Neural crest cell (in vitro differentiated cells): ENCODE measurements at places on chromosomes 12 and 14. TPM values are rescaled to one million over a fixed set of nuclear protein-coding genes. Genes with fewer than 3 reads are reported as not detected.

DNA sequence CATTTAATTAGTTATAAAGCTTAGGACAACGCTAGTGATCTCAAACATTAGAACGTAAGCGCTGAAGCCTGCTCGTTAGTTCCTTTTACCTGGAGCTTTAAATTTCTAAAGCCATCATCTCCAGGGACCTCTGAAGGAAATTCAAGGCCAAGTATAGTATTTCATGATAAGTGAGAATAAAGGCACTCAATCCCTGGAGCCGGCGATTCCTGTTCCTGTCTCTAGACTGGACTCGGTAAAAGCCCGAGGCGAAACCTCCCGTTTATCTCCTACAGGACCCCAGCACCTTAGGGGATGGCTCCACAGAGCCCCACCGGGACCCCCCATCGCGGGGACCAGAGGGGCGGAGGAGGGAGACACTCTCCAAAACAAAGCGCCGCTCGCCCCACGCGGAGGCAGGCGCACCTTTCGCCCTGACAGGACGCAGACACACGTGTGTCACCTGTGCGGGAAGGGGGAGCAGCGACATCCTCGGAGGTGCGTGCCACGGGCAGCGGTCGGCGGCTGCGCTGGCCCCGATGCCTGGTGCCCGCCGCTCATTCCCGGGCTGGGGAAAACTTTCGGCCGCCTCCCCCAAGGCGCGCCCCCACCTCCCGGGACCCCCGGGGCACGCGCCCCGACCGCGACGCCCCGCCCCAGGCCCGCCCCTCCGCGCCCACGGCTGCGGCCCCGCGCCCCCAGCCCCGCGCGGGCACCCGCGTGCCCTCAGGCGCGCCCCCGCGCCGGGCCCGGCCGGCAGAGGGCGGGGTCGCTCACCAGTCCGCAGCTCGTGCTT, 678 bp downstream of the RPS6KA5 start:
- peak; percentile 21 for DNase-seq

Gene KLHDC1
- 2.0 and 2.1 TPM in 2 replicates for total RNA-seq

- DNase-seq, result no peak
Measured at GRCh38 chr12:85036733-85037132, 582 bp downstream of the LRRIQ1 start.

GRCh38 chr14:77988096-77988870, 181.9 kb upstream of the NRXN3 start:
- no peak for DNase-seq

Gene RIPK3
- not detected in 2 replicates for total RNA-seq

- no peak for DNase-seq
Measured at GRCh38 chr12:76449016-76449415, 100.8 kb upstream of the BBS10 start.

DNA sequence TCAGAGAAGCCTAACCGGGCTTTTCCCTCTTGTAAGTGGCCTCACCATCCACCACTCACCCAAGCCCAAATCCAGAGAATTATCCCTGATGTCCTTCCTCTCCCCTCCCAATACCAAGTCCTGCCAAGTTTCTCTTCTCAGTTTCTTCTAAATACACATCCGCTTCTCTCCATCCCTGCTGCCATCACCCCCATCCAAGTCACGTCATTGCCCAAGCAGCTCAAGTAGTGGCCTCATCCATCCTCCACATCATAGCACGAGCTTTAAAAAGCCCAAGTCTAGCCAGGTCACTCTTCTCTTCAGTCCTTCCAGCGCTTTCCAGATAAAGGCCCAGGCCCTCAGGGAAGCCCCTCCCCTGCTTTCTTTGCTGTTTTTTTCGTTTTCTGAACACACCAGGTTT, 25.4 kb downstream of the IL31 start:
- DNase-seq, result no peak

Gene CLEC6A
- total RNA-seq, result not detected in 2 replicates

Gene DDX55
- total RNA-seq, result 42.8 and 44.0 TPM in 2 replicates

DNA sequence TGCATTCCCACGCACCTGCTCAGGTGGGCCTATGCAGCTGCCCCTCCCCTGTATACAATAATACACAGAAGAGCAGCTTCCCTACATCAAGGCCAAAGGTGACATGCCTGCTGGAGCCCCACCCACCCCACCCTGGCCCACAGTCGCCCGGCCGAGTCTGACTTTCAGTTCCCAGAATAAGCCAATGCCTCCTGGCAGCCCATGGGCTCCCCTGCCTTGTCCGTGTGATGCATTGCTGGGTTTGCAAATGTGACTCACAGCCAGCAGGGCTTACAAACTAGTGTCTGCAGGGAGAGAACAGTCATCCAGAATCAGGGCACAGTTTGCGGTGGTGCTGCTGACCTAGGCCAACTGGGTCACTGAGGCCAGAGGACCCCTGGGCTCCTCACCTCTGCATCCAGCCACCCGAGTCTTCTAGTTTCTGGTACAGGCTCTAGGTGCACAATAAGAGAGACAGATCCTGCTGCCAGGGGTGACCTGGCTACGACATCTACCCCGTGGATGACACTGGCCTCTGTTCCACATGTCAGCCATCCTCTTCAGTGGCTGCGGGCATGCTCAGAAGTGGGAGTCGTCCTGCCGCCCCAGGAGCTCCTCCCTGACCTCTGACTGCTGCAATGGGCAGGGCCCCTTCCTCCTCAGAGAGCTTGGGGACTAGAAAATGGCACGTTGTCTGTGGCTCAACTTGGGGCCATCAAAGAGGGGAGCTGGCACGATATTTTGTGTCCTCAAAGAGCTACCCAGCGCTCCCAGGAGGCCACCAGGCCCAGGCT, 84.5 kb downstream of the CHGA start:
- no peak for DNase-seq

Gene OTOGL
- total RNA-seq, result 0.12 and 0.18 TPM in 2 replicates

DNA sequence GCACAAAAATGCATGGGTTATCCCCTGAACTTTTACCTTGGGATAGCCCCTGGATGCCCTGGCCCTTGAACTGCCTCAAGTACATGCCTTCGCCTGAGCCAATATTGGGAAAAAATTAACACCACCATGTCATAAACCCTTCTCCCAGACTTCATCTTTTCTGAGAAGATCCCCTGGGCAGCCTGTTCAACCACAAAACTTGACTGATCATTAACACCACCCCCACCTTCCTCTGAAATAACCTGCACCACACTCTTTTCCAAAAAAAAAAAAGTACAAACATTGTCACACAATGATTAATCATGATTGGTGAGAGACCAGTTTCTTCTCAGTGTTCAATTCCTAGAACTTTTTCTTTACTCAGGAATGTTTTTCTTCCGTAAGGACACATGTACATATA, 217.9 kb downstream of the PAX9 start:
- no peak for DNase-seq

DNA sequence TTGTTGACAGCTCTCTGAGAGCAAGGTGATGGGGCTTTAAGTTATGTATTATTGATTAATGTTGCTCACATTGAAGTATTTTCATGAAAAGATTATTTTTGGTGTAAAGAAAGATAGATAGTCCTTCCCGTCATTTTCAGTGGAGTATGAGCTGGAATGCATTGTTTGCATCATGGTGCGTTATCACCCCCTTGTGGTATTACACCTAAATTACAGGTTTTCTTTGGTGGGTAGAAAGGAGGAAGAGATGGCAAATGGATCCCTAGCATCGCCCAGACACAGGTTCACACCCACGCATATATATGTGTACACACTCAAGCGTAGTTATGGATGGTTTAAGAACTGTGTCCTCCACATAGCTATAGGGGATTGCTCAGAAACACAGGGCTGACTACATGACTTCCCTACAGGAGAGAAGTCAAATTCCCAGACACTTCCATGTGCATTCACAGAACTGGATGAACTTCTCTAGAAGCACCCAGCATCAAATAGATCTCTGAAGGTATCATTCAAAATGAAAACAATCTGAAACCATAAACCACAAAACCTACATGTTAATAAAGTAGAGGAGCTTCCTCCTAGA, 14.4 kb upstream of the SERPINA10 start:
- no peak for DNase-seq

GRCh38 chr14:57199921-57200320, 68.8 kb downstream of the EXOC5 start:
- no peak for DNase-seq

- no peak for DNase-seq
Measured at GRCh38 chr14:68823434-68824206, 30.8 kb upstream of the ZFP36L1 start.

DNA sequence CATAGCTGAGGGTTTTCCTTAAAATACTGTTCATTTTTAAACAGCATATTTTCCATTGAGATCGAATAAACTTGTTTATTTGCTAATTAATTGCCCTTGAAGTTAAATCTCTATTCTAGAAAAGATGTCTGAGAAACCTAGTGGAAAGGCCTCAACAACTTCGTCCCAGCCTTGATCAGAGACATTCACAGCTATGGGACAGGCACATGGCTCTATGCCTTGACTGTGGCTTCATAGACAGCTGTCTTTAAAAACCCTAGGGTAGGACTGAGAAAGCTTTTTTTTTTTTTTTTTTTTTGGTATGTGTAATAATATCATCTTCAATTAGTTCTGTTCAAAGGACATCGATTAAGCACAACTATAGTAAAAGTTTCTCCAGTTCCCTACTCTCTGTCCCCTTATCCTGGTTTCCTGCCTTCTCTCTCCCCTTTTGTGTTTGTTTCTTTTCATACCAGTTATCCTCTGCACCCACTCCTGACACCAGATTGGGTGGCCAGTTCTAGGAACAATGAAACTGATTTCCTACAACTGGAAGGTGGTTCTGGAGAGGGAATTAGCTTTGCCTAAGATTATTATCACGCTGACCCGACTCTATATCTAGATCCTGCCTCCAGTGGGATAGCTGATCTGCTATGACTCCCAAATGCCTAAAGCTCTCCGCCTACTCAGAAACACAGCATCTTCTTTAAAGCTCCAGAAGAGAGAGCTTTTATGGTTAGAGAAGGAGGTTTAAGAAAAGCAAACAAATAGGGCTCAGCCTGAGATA, 20.3 kb downstream of the SOCS2 start:
- DNase-seq, result no peak

- DNase-seq, result no peak
Measured at GRCh38 chr12:25155022-25155576, 39.9 kb downstream of the DNAI7 start.

Gene ADAMTS20
- 1.8 and 2.0 TPM in 2 replicates for total RNA-seq

- DNase-seq, result peak; percentile 76
Measured at GRCh38 chr14:23306412-23307145, at the start of gene BCL2L2. Gene BCL2L2 (plus strand): TSS chr14:23306833. CDS start chr14:23307768, 935 bp downstream.

- DNase-seq, result no peak
Measured at GRCh38 chr14:64825509-64825908, 54.2 kb downstream of the SPTB start.

- no peak for DNase-seq
Measured at GRCh38 chr12:98968896-98969295, 323.8 kb downstream of the APAF1 start.

DNA sequence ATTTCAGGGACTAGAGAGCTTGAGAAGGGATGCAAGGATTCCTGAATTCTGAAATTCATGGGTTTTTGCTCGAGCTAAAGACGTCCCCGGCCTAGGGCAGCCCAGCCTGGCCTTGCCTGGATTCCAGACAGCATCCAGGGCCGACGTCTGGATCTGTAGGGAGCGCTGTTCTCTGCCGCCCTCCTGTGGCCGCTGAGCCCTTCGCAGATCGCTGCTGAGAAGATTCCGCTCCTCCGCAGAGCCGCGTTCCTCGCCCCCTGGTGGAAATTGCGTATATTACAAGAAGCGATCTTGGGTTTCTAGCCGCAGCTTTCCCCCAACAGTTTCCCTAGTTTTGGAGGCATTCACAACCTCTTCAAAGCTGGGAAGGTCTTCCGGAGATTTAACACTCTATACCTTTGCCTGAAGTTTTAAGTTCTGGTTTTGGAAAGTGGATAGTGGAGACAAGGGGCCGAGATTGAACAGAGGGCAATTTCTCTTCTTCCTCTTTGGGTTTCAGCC, 5.1 kb downstream of the CISTR start:
- DNase-seq, result peak; percentile 97

DNA sequence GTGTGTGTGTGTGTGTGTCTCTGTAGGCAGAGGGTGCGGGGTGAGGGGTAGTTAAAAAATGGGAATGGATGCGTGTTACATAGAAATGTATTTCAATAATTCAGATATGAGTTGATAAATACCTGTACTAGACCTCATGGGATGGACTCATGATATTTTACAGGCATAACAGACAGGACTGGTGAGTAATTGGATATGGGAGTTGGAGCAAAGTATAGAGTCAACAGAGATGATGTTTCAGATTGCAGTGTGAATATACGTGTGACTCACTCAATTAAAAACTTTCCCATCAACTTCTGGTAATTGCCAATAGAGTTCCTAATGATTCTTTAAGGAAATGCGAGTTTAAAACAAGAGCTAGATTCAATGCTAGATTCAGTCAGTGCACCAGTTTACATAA, 711.9 kb downstream of the C12orf50 start:
- no peak for DNase-seq

Gene OR11H12
- not detected in 2 replicates for total RNA-seq

DNA sequence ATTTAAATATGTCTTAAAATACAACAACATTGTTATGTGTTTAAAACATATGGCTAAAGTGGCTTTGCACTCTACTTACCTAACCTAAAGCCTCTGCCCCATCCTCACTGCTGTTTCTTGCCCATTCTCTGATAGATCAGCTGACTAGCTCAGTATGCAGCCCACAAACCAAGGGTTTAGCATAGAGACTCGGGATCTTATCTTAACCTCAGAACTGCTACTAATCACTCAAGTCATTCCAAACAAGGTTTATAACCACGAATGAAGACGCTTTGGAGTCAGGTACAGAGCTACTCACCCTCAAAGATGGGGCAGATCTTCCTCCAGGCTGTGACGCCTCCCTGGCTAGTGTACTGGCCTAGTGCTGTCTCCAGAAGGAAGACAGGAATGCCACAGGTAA, 19.3 kb downstream of the SLC6A13 start:
- DNase-seq, result no peak

Gene PPHLN1
- total RNA-seq, result 57.9 and 66.0 TPM in 2 replicates

Gene KIF26A
- total RNA-seq, result 15.0 and 15.2 TPM in 2 replicates

Gene LGR5
- total RNA-seq, result 8.0 and 10.3 TPM in 2 replicates

Gene UNC79
- total RNA-seq, result 2.2 and 2.3 TPM in 2 replicates

Gene CERS5
- 61.7 and 63.4 TPM in 2 replicates for total RNA-seq

Gene AICDA
- not detected in 2 replicates for total RNA-seq

Gene THAP2
- 9.1 and 10.4 TPM in 2 replicates for total RNA-seq

DNA sequence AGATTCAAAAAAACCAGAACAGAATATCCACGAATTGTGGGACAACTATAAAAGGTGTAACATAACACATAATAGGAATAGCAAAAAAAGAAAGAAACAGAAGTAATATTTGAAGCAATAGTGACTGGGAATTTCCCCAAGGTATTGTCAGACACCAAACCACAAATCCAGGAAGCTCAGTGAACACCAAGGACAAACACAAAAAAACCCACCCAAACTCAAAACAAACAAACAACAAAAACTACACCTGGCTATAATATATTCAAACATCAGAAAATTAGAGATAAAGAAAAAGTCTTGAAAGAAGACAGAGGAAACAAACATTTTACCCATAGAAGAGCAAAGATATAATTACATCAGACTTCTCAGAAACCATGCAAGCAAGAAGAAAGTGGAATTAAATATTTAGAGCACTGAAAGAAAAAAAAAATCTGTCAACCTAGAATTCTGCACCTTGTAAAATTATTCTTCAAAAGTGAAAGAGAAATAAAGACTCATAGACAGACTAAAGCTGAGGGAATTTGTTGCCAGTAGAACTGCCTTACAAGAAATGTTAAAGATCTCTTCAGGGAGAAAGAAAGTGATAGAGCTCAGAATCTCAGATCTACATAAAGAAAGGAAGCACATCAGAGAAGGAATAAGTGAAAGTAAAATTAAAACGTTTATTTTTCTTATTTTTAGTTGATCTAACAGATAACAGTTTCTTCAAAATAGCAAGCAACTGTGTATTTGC, 12.1 kb upstream of the HMGA2 start:
- no peak for DNase-seq

Gene KIF5A
- 16.9 and 20.8 TPM in 2 replicates for total RNA-seq

GRCh38 chr12:3247629-3248161, 170.5 kb downstream of the TSPAN9 start:
- DNase-seq, result no peak

Gene ENDOU
- not detected in 2 replicates for total RNA-seq

Gene LRP1
- total RNA-seq, result 61.8 and 62.7 TPM in 2 replicates
